ENCODE measurements at places on chromosomes 6 and 20. TPM values are rescaled to one million over a fixed set of nuclear protein-coding genes. Genes with fewer than 3 reads are reported as not detected.

DNA sequence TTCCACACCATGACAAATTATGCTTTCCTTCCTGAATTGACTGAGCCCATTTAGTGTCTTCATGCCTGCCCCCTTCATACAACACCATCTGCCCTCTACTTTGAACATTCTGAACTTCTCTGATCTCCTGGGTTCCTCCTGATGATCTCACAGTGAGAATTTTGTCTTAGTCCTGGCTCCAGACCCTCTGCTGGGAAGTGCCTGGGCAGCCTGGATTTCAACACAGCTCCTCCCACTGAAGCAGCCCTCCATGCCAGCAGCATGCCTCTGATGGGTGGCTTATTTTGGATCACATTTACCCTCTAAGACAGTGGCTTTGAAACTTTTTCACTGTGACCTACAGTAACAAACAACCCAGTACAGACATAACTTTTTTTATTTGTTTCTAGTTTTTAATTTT, 41.5 kb downstream of the DSE start:
- no peaks in the 10 kb centered on the region for H3K36me3 ChIP-seq
- no peak overlapping the region for H3K4me3 ChIP-seq
- DNase-seq, result no peak
- no peaks in the 10 kb centered on the region for H3K27me3 ChIP-seq

- H3K4me3 ChIP-seq, result no peak overlapping the region
- H3K4me1 ChIP-seq, result no peaks in the 10 kb centered on the region
- H3K27ac ChIP-seq, result no peak overlapping the region
- DNase-seq, result no peak
These were observed 42.3 kb downstream of the MYLK4 start for GRCh38 chr6:2708456-2708855.

GRCh38 chr6:20939161-20939775, 405.0 kb downstream of the CDKAL1 start:
- H3K27ac ChIP-seq, result no peak overlapping the region
- no peak overlapping the region for H3K4me3 ChIP-seq
- no peaks in the 10 kb centered on the region for H3K4me1 ChIP-seq
- H3K36me3 ChIP-seq, result no peaks in the 10 kb centered on the region
- H3K27me3 ChIP-seq, result no peaks in the 10 kb centered on the region

DNA sequence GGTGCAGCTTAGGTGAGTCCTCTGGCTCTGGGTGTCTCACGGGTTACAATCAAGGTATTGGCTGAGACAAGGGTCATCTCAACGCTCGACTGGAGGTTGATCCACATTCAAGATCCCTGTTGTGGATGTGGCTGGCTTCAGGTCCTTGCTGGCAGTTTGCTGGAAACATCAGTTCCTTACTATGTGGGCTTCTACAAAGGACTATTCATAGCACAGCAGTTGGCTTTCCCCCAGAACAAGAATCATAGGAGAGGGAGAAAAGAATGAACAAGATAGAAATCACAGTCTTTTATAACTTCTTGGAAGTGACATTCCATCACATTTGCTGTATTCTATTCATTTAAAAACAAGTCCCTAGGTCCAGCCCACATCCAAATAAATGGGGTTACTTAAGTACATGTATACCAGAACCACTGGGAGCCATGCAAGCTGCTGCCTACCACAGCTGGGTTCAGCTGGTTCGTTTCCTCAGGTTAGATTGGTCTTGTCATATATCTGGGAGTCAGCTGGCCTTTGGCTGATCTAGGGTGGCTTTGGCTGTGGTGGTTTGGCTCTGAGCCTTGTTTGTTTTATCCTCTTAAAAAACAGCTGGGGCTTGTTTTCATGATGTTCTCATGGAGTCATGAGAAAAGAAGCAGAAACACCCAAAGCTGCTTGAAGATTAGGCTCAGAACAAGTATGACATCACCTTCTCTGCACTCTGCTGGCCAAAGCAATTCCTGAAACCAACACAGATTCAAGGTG, 433.2 kb upstream of the SPTLC3 start:
- no peak for DNase-seq
- H3K36me3 ChIP-seq, result no peaks in the 10 kb centered on the region
- H3K4me3 ChIP-seq, result no peak overlapping the region
- no peaks in the 10 kb centered on the region for H3K4me1 ChIP-seq

DNA sequence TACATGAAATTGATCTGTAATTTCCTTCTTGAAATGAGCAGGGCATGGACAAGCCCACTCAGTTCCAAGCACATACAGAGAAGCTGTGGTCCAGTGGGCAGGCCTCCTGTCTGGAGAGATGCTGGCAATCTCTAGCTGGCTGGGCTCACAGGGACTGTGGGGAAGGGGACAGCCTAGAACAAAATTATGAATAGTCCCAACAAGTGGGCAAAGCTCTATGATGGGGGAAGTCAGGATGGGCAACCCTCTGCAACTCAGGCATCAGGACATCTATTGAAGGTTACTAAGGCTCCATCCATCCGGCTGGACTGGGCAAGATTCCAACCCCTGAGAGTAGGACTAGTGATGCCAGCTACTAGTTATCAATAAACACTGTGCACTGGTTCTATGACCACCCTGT, 40.9 kb downstream of the TRERF1 start:
- peaks cover 12% of the 10 kb centered on the region for H3K4me1 ChIP-seq
- H3K27me3 ChIP-seq, result no peaks in the 10 kb centered on the region

- no peaks in the 10 kb centered on the region for H3K4me1 ChIP-seq
- no peak overlapping the region for H3K4me3 ChIP-seq
- no peak overlapping the region for H3K27ac ChIP-seq
- no peaks in the 10 kb centered on the region for H3K27me3 ChIP-seq
- H3K36me3 ChIP-seq, result no peaks in the 10 kb centered on the region
These were observed 127.5 kb downstream of the CDKAL1 start for GRCh38 chr6:20661721-20662120.

GRCh38 chr6:23027281-23027680, 457.9 kb downstream of the HDGFL1 start:
- H3K36me3 ChIP-seq, result no peaks in the 10 kb centered on the region
- no peak overlapping the region for H3K4me3 ChIP-seq
- H3K27me3 ChIP-seq, result no peaks in the 10 kb centered on the region
- H3K27ac ChIP-seq, result no peak overlapping the region
- peak; percentile 12 for DNase-seq

MLN gene
- total RNA-seq, result not detected

EFCAB8 gene
- under 0.01 TPM for total RNA-seq

RIMS4 gene
- total RNA-seq, result under 0.01 TPM

SYNDIG1 gene
- 0.17 TPM for total RNA-seq

EPPIN gene
- not detected for total RNA-seq

C20orf144 gene
- under 0.01 TPM for total RNA-seq

Measured in fibroblast of lung (primary cell).